Hippocampal formation (tissue), 2 donors: ENCODE measurements at places on chromosomes 7 and 10.

DNA sequence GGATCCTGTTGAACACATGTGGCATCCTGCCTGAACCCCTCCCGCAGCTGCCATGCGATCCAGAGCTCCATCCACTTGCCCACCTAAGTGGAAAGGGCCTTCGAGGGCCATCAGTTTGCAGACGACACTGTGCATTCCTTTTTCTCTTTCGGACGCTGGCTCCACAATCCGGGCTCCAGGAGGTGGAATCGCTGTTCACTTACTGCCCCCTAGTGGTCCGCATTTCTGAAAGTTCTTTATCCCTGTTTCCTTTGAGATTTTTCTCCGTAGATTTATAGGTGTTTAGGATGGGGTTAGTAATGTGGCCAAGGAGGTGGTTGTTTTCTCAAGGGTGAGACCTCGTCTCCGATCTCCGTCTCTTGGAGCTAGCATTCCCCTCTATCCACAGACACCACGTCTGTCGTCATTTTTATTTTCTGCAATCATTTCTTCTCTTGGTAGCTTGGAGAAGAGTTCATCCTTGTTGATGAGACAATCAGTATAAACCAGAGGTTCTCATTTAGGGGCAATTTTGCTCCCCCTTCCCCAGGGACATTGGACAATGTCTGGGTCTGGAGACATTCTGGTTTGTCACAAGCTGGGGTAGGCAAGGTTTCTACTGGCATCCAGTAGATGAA lies 204.6 kb downstream of the ARHGAP21 start:
- DNase-seq, result peak; percentile 51

DNA sequence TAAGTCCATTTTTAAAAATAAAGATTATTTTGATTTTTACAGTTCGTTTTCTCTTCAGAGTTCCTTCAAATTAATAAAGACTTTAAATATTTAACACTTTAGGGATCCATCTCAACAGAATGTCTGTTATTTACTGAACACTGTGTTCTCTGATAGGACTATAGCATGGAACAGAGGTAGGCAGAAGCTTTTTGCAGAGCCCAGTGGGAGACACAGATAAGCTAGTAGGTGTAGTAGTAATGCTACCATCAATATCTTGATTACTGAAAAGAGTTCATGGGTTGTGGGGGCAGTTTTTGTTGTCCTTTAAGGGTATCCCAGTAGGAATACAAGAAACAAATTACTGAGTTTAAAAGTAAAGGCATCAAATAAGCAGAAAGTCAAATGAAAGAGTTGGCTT lies 140.5 kb downstream of the HBP1 start:
- no peak for DNase-seq

DNA sequence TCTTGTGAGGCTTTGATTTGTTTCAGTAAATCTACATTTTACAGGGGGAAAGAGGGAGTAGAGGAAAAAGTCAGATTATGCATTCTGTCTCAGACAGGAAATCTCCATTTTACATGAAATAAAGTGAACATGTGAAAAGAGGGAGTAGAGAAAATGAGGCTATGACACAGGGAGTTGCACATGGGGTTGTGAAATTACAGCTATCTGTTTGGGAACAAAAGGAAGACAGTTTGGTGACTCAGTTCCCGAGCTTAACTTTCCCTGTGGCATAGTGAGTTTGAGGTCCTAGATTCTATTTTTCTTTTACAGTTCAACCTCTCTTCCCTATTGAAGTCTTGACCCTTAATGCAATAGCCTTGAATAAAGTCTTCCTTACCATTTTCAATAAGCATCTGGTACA lies 63.2 kb upstream of the AGR3 start:
- no peak for DNase-seq

GRCh38 chr10:22230158-22230833 lies 12.5 kb upstream of the EBLN1 start:
- peak; percentile 51 for DNase-seq

DNA sequence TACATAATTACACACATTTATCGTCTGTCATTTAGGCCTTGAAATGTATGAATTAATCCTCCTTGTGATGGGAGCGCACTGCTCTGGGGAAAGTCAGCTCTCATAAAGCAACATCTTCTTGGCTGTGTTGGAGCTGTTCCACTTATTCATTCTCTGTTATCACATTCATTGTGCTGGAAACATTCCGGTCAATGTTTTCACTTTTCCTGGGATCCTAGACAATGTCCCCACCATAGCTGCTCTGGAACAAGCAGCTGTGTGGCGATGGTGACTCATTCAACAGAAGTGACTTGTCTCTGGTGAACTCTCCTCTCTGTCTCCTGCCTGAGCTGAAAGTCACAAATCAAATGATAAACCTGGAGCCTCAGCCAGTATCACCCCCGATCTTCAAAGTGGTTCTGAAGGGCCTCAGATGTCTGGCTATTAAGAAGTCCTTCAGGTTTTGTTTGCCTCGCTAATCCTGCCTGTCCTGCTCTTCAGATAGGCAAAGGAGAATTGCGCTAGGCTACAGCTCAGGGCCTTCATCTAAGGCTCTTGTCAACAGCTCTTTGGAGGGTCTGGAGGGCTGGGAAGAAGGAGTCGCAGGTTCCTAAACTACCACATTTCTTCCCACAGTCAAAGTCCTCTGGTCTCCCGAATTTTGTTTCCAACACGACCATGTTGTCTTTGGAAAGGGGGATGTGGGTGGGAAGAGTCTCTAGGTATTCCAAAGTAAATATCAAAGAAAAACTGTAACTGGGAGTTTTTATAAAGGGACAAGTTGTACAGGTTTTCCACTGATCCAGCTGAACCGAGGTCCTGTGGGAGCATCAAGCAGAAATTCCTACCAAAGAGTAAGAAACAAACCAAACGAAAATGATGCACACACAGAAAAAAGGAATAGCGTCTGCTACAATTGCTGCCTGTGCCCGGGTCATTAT lies 29.3 kb downstream of the KLF6 start:
- DNase-seq, result peak; percentile 55

DNA sequence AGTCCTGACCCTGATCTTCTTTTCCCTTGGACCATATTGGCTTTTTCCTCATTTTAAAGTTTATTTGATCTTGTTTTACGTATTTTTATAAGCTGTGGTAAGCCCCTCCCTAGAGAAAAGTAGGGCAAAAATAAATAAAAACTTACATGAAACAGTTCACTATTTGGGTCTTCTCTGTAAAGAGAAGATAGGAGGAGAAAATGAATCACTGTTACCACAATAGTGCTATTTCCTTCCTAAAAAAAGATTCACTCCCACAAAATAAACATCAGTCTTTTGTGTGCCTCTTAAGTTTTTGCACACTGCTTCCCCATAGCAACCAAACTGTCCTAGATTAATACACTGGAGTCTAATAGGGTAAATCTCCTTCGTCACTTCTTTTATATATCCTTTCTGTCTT lies 1.4 kb upstream of the SVIL start:
- no peak for DNase-seq
